ENCODE measurements at places on chromosomes 7 and 10. TPM values are rescaled to one million over a fixed set of nuclear protein-coding genes. Genes with fewer than 3 reads are reported as not detected.

The SPDYE18 gene
- polyA plus RNA-seq, result not detected

The BRAF gene
- polyA plus RNA-seq, result 9.4 TPM

The OPN4 gene
- polyA plus RNA-seq, result not detected

The UCN3 gene
- not detected for polyA plus RNA-seq

The LRIT1 gene
- not detected for polyA plus RNA-seq

DNA sequence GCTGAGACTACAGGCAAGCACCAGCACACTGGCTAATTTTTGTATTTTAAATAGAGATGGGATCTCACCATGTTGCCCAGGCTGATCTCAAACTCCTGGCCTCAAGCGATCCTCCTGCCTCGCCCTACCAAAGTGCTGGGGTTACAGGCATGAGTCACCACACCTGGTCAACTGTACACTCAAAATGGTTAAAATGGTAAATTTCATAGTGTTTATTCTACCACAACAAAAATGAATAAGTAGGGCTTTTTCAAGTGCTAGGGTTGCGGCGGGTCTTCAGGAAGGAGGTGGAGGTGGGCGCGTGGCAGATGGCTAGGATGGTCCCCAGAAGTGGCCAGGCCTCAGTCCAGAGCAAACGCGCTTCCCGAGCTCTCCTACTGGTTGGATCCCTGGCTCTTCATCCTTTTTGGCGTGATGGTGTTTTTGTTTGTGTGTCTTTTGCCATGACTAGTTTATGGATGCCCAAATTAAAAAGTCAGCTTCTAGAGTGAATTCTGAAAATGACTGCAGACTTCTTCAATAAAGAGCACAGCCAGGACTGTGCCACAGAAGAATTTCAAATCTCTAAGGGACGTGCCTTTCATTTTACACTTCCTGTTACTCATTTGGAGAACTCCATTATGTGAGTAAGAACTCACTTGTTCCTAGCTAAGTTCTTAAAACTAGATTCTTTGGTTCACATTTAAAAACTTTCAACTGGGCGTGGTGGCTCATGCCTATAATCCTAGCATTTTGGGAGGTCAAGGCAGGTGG lies 73.9 kb downstream of the TMEM130 start:
- DNase-seq, result no peak

- DNase-seq, result no peak
These were observed 48.4 kb upstream of the MGMT start for GRCh38 chr10:129418496-129419225.

- DNase-seq, result no peak
These were observed 139.2 kb downstream of the AMPH start for GRCh38 chr7:38492010-38492409.

DNA sequence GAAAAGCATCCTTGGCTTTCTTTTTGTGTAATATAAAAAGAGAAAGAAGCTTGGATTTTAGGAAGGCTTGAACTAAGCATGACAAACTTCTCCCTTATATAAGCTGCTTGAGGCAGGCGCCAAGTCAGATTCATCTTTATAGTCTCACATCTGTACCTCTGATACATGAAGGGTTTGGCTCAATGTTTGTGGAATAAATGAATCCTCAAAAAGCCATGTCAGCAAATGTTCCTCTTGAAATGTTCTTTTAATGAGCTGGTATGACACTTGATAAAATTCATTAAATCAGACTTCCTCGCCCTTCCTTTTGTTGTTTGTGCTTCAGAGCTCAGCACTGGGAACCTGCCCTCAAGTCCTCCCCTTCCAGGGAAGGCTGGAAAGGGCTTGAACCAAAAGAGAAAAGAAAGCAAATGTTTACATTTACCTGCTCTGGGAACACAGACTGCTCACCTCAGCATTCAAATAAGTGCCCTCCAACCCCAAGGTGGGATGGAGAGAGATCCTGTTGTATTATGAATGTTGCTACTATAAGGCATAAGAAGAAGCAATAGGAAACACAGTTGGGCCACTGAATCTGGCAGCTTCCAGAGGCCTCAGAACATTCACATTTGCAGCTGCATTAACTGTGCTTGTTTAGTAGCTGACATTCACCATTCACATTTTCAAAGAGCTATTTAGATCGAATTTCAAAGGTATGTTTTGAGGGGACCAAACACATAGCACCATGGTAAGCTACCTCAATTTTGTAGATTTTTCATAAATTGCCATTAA lies 212.6 kb downstream of the CACNA2D1 start:
- DNase-seq, result no peak

DNA sequence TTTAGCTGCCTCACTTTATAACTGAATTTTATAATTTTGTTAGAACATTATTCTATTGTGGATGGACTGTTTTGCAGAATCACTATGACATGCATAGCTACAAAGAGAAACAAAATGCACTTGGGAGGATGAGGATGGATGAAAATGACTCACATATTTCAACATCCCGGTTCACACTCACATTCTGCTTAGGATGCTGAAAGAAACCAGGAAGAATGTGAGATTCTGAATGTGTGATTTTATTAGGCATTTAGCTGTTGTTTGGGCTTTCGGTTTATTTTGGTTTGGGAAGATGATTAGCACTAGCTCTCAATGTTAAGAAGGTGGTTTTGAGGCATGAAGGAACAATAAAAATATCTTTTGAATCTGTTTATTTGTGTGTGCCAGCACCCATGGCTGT lies 235.5 kb downstream of the SEMA3E start:
- no peak for DNase-seq

DNA sequence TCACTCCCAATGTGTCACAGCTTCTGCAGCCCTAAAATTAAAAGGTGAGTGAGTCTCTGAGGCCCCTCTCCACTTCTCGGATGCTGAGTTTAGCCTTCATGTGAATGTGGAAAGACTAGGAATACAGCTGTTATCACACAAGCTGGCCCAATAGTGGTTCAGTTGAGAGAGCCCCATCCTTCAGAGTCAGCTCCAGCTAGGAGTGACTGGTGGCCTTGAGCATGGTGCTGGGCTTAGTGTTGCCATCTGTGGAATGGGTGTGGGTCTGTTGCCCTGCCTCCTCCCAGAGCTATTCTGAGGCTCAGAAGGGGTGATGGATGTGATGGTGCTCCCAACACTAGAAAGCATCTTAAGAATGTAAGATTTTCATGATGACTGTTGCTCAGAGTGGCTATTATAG lies 55.8 kb downstream of the FIGNL1 start:
- no peak for DNase-seq

GRCh38 chr10:74754381-74754821 lies 72.0 kb upstream of the KAT6B start:
- DNase-seq, result no peak

DNA sequence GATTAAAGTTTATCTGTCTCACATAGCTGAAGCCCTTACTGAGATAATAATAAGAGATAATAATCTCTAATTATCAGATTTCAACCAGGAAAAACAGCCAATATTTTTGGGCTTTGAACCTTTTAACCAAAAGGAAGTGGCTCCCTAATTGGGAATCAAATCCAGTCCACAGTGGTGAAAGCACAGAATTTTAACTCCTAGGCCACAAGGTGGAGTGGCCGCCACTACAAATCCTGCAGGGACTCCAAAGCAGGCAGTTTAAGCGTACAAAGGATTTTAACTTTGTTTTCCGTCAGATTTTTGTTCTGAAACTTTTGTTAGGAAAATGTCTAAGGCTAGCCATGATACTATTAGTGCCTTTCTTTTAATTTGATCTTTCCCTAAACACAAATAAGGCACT lies 99.6 kb upstream of the CCNY start:
- no peak for DNase-seq

GRCh38 chr7:157595086-157595855 lies 258.5 kb downstream of the DNAJB6 start:
- no peak for DNase-seq

GRCh38 chr7:149474309-149475120 lies 13.7 kb upstream of the ZNF777 start:
- no peak for DNase-seq

DNA sequence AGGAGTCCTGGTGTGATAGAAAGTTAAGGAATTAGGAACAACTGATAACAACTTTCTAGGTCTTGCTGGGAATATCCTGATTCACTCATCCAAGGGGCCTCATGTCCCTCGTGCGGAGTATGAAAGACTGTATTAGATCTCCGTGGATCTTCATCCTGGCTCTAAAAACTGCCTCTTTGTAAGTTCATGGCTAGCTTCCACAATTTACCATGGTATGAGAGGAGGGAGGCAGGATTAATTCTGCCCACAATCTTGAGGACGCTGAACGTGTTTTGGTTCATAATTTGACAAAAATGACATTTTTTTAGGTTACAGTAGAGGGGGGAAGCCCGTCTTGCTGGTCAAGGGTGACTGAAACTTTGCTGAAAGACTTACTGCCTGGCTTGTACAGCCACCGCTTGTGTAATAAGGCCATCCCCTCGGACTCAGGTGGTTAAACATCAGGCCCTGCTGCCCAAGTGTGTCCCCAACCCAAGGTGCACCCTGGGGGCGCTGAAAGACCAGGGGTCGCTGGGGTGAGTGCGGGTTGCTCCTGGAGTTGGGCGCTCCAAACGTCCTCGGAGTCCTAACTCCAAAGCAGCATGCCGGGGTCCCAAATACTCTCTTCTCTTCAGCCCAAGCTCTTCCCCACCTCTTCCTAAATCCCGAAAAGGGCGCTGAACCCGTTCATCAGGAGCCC lies 733 bp downstream of the HIBADH start:
- DNase-seq, result no peak

- no peak for DNase-seq
These were observed 11.7 kb downstream of the STAM start for GRCh38 chr10:17655567-17656146.

GRCh38 chr10:84343831-84344230 lies 15.4 kb downstream of the CCSER2 start:
- no peak for DNase-seq

GRCh38 chr10:30188101-30188500 lies 128.7 kb upstream of the JCAD start:
- DNase-seq, result no peak

DNA sequence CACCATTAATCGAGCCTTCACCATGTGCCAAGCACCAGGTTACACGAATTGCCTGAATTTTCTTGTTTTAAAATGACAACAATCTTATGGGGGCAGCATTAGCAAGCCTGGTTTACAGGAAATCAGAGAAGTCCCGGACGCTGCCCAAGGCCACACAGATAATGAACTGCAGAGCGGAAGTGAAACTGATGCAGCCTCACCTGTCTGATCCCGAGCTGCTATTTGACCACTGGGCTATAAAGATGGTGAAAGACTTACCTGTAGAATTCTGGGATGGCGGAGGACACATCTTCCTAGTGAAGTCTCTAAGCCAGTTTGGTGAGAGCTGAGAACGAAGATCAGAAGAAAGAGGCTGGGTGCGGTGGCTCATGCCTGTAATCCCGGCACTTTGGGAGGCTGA lies 21.7 kb upstream of the GALNTL5 start:
- no peak for DNase-seq

DNA sequence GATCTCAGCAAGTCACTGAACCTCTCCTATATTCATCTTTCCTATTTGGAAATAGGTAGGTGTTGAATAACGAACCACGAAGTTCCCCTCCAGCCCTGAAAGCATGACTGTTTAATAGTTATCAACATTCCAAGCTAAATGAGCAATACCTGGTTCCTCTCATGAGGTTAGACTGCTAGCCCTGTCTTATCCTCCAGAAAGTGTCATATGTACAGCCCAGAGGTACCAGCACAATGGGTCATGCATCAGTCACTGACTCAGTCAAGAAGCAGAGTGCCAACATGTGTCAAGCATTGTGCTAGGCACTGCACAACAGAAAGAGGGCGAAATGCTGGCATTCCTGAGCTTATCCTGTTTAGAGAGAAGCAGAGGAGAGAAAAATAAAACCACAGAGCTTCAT lies 70.0 kb downstream of the AMPH start:
- DNase-seq, result peak; percentile 61

DNA sequence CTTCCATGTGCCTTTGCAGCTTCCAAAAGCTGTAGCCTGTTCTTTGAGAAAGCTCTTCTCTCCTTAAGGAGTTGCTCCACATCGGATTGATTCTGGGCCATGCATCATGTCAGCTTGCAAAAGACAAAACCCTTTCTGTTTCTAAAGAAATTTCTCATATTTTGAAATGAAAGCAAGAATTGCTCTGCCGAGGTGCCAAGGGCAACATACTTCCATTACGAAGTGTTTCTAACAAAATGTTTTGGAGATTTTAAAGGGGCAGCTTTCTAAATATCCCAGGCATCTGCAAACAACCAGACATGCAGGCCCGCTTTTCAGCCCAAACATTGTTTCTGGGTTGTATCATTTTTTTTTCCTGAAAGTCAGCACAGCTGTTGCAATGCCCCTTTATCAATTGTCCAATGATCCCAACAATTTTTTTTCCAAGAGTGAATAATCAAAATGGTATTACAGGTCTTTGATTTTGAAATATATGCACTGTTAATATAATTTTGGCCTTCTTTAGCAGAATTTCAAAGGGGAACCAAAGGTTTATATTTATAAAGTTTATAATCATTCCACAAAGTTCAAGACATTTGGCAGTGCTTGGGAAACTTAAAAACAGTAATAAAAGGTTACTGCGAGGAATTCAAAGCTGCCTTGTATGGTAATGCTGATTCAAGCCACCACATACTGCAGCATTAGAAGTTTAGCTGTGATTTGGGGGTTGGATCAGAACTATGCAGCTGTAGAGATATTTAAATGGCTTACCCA lies 61.0 kb downstream of the TES start:
- DNase-seq, result no peak

DNA sequence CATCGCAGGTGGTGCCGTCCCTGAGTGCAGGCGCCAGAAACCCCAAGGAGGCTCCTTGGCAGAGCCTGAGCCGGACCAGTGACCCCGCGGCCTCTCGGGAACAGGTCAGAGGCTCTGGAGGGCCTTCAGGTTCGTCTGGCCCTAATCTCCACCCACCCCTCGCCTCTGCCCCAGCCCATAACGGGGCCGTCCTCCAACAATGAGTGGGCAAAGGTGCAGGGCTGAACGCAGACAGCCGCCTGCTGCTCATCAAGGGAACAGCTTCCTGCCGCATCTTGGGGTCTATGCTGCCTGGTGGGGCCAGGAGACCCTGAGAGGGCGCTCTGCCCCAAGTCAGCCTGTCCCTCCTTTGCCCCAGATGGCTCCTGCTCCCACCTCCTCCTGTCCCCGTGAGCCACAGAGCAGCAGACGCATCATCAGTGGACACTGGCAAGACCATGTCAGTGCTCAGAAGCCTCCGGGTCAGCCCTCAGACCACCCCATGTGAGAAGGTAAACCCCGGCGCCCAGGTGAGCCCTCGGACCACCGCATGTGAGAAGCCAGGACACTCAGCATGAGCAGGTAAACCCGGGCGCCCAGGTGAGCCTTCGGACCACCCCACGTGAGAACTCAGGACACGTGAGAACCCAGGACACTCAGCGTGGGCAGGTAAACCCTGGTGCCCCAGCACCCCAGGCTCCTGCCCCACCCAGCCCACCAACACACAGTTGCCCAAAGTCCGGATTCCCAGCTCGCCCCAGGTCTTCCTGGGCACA lies 142.0 kb downstream of the PTPRN2 start:
- no peak for DNase-seq

Data from keratinocyte (primary cell).